ENCODE measurements at places on chromosomes 6 and 20.

DNA sequence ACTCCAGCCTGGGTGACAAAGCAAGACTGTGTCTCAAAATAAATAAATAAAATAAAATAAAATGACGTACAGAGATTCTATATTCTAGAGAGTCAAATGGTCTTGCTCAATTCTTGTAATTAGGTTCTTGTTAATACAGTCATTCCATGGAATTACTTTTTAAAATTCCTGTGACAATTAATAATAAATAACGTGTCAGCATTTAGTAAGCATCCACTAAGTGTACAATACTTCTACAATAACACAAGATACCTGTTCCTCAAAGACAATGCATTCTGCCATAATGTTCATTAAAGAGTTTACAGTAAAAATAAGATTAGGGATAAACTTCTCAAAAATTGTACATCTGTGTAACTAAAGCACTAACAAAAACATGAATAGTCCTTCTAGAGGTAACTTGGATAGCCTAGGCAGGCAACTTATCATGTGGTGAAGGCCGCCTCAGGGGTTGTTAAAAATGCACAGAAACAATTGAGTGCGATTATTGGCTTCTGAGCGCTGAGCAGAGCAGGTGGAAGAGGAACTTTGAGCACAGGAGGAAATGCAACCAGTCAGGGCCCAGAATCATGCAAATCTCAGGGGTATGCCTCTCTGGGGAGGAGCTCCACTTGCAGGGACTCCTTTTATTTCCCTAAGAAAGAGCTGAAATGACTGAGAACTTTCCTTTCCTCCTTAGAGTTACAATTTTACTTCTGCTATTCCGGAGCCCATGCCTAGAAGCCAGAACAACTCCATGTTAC is 37.1 kb downstream of the QRSL1 start:
- DNase-seq, result no peak

- DNase-seq, result no peak
Measured at GRCh38 chr6:135871296-135871695, 19.8 kb downstream of the PDE7B start.

GRCh38 chr20:45467861-45468260 is 1.7 kb upstream of the WFDC2 start:
- DNase-seq, result no peak

GRCh38 chr6:157764178-157765068 is 58.6 kb upstream of the SNX9 start:
- DNase-seq, result no peak

DNA sequence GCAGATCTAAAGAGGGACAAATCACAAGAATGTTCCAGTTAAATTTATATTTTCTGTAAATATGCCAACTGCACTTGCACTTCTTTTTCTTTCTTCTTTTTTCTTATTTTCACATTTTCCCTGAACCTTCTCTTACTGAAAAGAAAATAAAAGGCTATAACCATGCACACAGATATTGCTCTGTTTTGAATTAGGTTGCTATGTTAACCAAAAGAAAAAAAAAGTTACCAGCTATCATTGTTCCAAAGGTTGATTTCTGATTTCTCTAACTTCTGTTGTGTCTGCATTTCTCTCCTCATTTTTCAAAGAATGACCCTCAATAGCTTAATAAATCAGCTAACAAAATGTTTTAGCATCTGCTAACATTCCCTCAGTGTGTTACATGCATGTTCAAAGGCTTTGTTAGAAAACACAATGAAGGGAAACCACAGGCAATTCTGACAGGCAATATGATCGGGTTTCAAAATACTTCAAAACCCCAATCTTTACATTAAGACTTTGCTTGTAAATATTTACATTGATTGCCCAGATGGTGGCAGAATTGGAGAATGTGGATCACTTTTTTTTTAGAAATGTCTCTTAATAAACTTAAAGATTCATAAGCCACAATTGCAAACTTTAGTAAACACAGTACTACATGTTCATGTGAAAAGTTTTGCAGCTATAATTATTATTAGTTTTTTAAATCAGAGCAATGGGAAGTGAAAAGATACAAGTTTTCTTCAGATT is 928.3 kb upstream of the FLRT3 start:
- DNase-seq, result no peak

GRCh38 chr6:109239651-109240321 is 142.5 kb downstream of the CD164 start:
- DNase-seq, result no peak

DNA sequence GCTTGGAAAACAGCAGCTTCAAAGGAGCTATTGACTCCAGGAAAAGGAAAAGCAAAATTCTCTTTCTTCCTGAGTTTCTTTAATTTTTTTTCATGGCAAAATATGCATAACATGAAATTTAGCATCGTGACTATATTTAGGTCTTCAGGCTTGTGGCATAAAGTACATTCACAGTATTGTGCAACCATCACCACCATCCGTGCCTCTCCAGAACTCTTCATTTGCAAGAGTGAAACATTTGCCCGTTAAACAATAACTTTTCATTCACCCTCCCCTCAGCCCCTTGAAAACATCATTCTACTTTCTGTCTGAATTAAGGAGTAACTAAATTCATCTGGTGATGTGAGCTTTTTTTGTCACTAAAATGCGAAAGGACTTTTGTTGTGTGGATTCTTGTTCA is 251.7 kb downstream of the PHACTR1 start:
- DNase-seq, result no peak
